ENCODE measurements at places on chromosomes 3 and 15.

GRCh38 chr15:98737159-98737558 is 88.8 kb downstream of the IGF1R start:
- no peak for DNase-seq

- DNase-seq = no peak
Measured at GRCh38 chr3:5220193-5220592, 32.7 kb downstream of the EDEM1 start.

DNA sequence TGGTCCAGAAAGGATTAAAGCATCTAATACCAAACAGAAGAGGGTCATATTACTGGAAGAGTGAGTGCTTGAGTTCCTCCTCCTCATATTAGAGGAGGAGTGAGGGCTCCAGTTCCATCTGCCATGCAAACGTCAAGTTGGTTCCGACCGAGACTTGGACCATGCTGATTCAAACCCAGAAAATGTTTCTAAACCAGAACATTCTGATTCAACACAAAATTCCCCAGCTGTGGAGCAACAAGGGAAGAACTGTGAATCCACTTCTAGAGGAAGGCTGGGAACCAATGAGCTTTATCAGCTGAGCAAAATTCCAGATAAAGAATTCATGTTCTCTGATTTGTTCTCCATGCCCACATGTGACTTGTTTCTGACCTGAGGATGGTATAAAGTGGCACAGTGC is 135.6 kb upstream of the WNT5A start:
- no peak for DNase-seq

DNA sequence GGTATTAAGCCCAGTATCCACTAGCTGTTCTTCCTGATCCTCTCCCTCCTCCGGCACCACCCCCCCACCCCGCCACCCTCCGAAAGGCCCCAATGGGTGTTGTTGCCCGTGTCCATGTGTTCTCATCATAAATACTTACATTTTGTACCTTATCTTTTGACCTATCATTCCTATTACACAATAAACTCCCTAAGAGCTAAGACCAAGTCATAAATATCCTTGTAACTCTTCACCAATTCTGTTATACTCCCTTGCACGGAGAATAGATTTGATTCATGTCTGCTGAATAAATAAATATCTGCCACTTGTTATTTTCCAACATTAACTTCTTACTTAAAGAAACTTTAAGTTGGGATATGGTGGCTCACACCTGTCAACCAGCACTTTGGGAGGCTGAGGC is 43.9 kb downstream of the SHQ1 start:
- DNase-seq = no peak

DNA sequence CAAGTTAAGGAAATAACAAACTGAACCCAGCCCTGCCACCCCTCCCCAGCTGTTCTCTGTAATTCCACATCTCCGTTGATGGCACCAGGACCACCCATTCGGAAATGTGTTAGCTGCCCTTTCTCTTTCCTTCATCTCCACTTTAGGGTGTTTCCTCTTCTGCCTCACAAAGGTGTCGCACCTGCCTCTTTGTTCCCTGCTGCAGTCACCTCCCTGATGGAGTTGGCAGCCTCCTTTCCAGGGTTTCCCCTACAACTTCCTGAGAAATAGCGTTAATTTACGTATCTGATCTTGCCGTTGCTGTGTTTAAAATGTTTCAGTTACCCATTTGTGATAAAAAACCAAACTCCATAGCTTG is 57.3 kb downstream of the GPR171 start:
- DNase-seq = no peak

- no peak for DNase-seq
Measured at GRCh38 chr3:169362301-169362700, 301.2 kb downstream of the MECOM start.

Data from activated CD8-positive, alpha-beta memory T cell treated with anti-CD3 and anti-CD28 coated beads, Interleukin-2, amount 50 U/mL, for 48 hours (primary cell).